ENCODE measurements at places on chromosomes 3 and 15.

- DNase-seq: peak; percentile 69
These were observed 3.5 kb upstream of the MTFMT start for GRCh38 chr15:65032801-65033537.

- DNase-seq: no peak
These were observed 47.5 kb downstream of the ASTE1 start for GRCh38 chr3:130979117-130979516.

DNA sequence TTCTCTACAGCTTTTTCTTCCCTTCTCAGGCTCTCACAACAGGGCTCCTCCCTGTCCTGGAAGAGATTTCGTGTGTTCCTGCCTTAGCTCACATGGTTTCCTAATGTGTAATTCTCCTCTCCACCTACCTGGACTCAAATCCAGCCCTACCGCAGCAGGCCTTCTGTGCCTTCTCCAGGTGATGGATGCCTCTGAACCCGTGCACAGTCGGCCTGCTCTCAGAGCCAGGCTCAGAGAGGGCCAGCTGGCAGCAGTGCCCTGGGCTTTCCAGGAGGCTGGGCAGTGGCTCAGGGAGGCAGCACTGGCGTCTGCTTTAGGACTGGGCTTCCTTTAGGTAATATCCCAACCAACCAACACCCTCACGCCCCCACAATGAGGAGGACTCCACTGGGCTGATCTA lies 123.2 kb upstream of the TMC3 start:
- no peak for DNase-seq

DNA sequence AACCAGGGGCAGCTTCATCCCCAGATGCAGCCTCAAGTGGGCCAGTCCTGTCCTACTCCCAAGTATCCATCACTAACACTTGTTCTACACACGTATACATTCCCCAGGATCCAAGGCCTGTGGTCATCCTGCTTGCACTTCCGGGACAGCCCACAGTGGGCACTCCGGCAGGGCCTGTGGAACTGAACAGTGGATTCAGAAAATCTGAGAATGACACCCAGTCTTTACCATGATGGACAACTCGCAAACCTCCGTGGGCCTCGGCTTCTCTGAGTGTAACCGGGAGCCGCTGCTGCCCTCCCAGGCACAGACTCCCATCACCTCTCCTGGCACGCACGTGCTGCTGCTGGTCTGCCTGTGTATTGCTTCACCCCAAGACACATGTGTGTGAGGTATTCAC lies 59.6 kb downstream of the ATP10A start:
- no peak for DNase-seq

DNA sequence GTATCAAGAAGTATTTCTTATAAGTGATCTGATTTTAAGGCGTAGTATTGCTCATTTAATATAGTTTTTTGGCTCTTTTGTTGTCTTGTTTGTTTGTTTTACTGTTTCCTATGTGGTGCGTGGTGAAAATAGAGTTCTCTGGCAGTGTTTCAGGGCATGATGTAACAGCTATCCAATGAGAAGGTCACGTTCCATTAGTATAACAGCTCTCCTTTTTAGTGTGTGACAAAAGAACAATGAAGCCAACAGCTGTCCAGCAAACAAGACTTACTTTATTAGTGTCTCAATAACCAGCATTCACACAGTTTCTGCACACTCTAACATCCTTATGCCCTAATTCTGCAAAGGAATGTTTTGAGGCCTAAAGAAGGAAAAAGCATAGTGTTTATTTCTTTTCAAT lies 127.9 kb downstream of the SLC25A26 start:
- DNase-seq: no peak

DNA sequence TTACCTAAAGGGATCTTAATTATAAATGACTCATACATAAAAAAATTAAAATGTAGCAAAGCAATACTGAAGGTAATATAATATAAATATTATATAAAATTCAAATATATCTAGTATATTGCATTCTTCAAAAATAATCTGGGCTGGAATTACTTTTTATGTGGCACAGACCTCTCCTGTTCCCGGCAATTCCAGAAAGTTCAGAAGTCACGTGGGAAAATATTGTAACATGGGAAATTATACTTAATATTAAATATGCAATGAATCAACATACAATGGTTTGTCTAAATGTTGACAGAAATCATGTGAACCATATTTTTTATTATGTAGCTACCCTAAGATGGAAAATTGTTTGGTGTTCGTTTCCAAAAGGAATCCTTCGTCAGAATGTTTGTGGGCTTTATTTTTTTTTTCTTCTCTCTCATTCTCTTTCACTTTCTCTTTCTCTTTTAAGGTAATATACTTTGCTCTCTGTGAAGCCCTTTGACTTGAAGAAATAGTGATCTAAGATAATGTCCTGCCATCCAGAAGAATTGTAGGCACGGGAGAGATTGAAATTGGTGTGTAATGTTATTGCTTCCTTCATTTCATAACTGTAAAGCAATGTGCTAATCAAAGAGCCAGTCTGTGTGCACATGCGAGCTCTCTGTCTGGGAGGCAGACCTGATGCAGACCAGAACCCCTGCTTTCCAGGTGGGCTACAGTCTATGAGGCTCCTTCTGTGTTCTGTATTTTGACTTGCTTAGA lies 559.4 kb downstream of the NR2F2 start:
- DNase-seq: no peak

GRCh38 chr3:123813876-123814275 lies 70.3 kb downstream of the MYLK start:
- DNase-seq: no peak

- DNase-seq: no peak
These were observed 19.5 kb upstream of the TIMP4 start for GRCh38 chr3:12178091-12178820.

DNA sequence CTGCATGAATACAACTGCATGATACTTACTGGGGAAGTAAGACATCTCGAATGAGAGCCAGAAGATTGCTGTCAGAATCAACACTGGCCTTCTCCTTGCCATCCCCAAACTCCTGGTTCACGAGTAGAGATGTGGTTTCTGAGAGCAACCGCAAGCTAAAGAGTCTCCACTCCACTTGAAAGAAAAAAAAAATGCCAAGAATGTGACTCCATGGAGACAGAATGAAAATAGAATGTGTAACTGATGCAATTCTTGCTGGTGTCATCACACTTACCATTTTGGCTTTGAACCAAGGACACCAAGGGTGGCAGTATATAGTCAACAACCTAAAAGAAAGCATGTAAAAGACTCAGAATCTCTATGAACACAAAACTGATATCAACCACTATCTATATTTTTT lies 280.4 kb downstream of the ULK4 start:
- no peak for DNase-seq

DNA sequence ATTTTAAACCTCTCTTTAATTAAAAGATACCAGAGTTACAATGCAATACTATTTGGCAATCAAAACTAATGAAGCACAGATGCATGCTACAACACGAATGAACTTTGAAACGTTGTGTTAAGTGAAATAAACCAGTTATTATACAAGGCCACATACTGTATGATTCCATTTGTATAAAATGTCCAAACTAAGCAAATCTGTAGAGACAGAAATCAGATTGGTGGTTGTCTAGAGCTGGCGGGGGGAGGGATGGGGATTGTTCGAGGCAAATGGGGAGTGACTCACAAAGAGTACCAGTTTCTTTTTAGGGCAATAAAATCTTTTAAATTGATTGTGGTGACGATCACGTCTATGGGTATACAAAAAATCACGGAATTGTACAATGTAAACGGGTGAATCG lies 677.0 kb downstream of the NTRK3 start:
- no peak for DNase-seq

DNA sequence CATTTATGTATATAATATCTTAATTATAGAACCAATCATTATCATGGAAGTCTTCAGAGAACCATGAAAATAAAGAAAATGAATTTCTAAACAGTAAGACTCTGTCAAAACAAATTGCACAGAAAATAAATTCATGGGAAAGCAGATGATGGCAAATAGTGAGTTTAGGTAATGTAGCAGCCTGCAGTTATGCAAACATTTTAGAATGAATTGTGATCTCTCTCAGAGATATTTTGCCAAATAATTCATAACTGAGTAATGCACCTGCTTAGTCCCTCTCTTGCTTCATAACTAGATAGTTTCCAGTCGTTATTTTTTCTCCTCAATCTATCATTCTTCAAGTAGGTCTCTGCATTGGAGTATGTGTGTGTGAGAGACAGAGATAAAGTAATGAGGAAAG lies 492.7 kb upstream of the THBS1 start:
- no peak for DNase-seq

DNA sequence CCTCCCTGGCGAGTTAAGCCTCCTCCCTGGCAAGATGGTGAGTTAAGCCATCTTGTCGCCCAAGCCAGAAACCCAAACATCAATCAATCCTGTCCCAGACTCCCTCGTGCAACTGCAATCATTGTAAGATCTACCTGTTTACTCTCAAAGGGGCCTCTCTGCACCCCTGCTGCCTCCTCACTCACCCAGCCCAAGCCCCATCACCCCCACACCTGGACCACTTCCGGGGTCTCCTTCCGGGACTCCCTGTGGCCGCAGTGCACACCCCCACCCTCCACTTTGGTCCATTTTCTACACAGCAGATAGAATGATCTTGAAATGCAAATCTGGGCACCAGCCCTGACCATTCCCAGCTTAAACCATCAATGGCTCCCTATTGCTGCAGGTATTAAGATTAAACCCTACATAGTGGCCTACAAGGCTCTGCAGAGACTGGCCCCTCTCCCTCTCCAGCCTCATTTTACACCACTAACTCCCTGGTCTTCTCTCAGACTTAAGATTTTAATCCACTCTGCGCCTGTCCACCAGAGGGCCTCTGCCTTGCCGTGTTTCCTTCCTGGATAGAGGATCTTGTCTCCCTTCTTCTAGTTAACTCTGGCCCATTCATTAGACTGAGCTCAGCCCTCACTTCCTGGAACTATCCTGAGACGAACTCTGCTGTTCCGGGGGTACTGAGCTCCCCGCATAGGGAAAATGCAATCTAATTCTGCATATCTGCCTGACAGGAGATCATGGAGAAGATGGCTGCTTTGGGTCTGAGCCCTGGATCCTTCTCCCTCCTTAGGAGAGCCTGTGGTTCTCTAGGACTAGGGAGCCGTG lies 41.9 kb upstream of the SLC6A1 start:
- peak; percentile 30 for DNase-seq

DNA sequence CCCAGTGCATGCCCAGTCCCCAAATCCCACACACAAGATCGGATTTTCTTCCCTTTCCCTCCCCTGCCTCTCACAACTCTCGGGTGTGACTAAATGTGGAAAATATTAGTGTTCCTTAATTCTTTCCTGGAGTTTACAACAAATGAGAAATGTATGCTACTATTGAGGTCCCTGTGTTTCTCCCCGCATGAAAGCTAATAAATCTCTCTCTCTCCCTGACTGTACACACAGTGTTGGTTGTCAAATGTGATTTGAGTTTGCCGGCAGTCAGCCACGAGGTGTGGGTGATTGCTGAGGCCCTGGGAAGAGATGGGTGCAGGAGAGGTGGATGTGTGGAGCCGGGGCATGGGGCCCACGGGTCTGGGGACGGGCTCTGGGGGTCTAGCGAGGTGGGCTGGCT lies 161.4 kb upstream of the IQSEC1 start:
- DNase-seq: no peak

- no peak for DNase-seq
These were observed 95.2 kb downstream of the CHSY1 start for GRCh38 chr15:101156509-101157159.

GRCh38 chr15:69926006-69926405 lies 171.7 kb downstream of the TLE3 start:
- DNase-seq: no peak

DNA sequence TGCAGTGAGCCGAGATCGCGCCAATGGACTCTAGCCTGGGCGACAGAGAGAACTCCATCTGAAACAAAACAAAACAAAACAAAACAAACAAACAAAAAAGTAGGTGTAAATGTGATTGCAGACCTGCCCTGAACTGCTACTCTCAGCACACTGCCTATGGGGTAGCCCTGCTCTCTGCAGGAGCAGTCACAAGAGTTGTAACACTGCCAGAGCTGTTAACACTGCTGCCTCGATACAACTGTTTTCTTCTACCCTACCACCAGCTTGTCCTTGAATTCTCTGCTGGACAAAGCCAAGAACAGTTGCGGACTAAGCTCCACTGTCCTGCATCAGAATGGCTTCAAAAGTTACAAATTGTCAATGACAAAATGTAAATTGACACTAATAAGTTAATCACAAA lies 89.3 kb downstream of the ALCAM start:
- DNase-seq: no peak

GRCh38 chr15:49323207-49323606 lies 99.8 kb upstream of the FGF7 start:
- no peak for DNase-seq

DNA sequence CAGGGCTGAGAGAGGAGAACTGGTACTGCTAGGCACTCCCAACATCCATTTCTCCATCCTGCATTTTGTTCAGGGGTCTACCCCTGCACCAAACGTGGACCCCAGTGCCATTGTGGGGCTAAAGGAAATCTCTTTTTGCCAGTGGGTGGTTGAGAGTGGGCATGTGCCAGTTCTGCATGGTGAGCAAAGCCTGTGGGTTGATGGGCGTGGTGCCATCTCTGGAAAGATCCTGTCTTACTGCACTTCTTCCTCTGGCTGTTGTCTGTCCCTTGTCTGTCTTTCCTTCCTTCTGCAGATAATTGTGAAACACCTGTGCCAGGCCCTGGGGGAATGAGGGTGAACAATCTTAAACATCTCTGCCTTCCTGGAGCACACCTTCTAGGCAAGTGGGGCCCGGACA lies 1.4 kb upstream of the RARRES1 start:
- no peak for DNase-seq

DNA sequence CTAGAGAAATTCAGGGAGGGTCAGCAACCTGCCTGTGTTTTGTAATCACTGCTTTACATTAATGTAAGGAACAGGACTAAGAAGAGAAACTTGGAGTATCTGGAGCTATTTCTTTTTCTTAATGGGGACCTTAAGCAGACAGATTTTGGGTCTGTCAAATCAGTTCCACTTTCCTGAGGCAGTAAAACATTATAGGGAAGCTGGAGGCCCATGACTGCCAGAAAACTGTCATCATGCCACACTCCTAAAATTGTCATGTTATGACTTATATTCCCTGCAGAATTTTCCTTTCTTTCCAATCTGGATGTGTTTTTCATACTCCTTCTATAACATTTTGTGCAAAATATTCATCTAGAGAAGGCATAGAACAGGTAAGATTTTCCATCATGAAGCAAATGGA lies 28.8 kb downstream of the DGKG start:
- no peak for DNase-seq

DNA sequence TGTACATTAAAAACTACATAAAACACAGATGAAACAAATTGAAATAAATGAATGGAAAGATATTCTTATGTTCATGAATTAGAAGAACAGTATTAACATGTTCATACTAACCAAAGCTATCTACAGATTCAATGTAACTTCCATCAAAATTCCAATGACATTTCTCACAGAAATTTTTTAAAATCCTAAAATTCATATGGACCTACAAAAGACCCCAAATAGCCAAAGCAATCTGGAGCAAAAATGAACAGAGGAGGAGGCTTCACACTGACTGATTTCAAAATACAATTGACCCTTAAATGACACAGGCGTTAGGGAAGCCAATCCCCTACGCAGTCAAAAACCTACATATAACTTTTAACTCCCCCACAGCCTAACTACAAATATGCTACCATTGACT lies 39.4 kb downstream of the KPNA1 start:
- no peak for DNase-seq

- no peak for DNase-seq
These were observed 92.9 kb upstream of the TNIK start for GRCh38 chr3:171553086-171553485.
